ENCODE measurements at places on chromosomes 2 and 18. TPM values are rescaled to one million over a fixed set of nuclear protein-coding genes. Genes with fewer than 3 reads are reported as not detected.

- H3K4me3 ChIP-seq, result peak overlapping the region; percentile 97
- no peaks in the 10 kb centered on the region for H3K27me3 ChIP-seq
- no peaks in the 10 kb centered on the region for H3K36me3 ChIP-seq
- DNase-seq, result no peak
- H3K4me1 ChIP-seq, result no peaks in the 10 kb centered on the region
These were observed 528 bp upstream of the PPP4R3B start for GRCh38 chr2:55618025-55618274.

- H3K4me1 ChIP-seq, result no peaks in the 10 kb centered on the region
- H3K27me3 ChIP-seq, result no peaks in the 10 kb centered on the region
- H3K27ac ChIP-seq, result no peak overlapping the region
- DNase-seq, result no peak
- no peaks in the 10 kb centered on the region for H3K36me3 ChIP-seq
These were observed 586.0 kb upstream of the VRK2 start for GRCh38 chr2:57460396-57461276.

DNA sequence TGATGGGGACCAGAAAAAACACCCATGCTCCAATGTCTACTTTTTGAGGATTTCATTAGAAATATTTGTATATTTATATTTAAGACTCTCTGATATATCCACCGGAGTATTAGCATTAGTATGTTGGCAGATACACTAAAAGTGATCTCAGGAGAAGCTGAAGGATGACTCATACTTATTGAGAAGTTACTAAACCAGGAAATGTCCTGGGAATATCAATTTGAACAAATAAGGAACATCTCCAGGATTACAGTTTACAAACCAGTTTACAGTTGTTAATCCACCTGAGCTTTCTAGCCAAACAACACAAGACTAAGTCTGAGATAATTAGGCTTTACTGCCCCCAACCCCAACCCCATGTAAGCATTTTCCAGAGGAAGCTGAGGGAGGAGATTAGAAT, 16.1 kb upstream of the DPP4 start:
- no peak for DNase-seq
- no peaks in the 10 kb centered on the region for H3K36me3 ChIP-seq
- H3K27me3 ChIP-seq, result no peaks in the 10 kb centered on the region
- no peaks in the 10 kb centered on the region for H3K4me1 ChIP-seq
- no peak overlapping the region for H3K4me3 ChIP-seq

- H3K4me3 ChIP-seq, result no peak overlapping the region
- H3K36me3 ChIP-seq, result no peaks in the 10 kb centered on the region
- no peaks in the 10 kb centered on the region for H3K4me1 ChIP-seq
- peak overlapping the region; percentile 57 for H3K27ac ChIP-seq
These were observed 171.3 kb upstream of the PGAP1 start for GRCh38 chr2:197097578-197098366.

DNA sequence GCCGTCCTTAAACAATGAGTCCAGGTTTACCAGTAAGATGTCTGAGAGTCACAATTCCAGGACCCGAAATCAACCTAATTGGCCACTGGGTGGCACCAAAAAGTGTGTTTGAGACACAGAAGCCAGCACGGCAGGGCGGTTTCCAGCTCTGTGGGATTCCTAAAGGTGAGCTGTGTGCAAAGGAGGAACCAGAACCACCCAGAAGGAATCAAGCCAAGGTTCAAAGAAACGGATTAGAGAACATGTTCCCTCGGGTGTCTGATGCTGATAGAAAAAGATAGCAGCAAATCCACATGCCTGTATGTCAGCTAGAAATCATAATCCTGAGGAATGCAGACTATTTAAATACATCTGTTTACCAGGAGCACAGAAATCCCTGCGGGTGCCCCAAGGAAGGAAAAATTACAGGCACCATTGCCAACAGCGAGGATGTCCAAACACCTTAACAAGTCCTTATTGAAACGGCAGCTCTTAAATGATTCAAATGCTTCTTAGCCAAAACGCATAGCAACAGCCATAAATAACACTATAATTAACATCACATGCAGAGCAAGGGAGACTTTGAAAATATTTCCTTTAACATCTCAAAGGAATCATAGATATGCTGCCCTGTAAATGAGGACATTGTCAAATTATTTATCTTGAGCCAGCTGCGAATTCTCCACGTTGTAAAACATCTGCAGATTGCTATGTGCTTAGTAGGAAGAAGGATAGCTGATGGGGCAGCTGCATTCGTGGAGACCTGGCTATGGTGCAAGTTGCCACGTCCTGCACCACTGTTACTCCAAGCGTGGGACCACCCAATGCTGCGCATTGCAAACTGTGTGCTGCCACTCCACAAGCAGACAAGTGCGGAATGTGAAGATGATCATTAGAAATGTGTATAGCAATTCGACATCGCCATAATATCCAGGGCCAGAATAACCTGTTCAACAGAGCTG, 318.7 kb upstream of the NCKAP5 start:
- H3K4me1 ChIP-seq, result peaks cover 7% of the 10 kb centered on the region
- H3K27ac ChIP-seq, result peak overlapping the region; percentile 74
- peak; percentile 70 for DNase-seq
- H3K4me3 ChIP-seq, result no peak overlapping the region
- H3K36me3 ChIP-seq, result no peaks in the 10 kb centered on the region
- no peaks in the 10 kb centered on the region for H3K27me3 ChIP-seq

GRCh38 chr18:32454593-32454992, 16.1 kb downstream of the GAREM1 start:
- H3K27ac ChIP-seq, result peak overlapping the region; percentile 7
- no peak overlapping the region for H3K4me3 ChIP-seq
- H3K27me3 ChIP-seq, result no peaks in the 10 kb centered on the region
- DNase-seq, result no peak

- no peak for DNase-seq
- no peak overlapping the region for H3K4me3 ChIP-seq
- no peaks in the 10 kb centered on the region for H3K27me3 ChIP-seq
- no peaks in the 10 kb centered on the region for H3K4me1 ChIP-seq
- H3K27ac ChIP-seq, result no peak overlapping the region
These were observed 249.3 kb downstream of the CYP26B1 start for GRCh38 chr2:71898375-71898774.

- H3K36me3 ChIP-seq, result no peaks in the 10 kb centered on the region
- no peak overlapping the region for H3K27ac ChIP-seq
- H3K27me3 ChIP-seq, result no peaks in the 10 kb centered on the region
- H3K4me3 ChIP-seq, result no peak overlapping the region
- DNase-seq, result no peak
These were observed 45.1 kb upstream of the TBR1 start for GRCh38 chr2:161370981-161371380.

DNA sequence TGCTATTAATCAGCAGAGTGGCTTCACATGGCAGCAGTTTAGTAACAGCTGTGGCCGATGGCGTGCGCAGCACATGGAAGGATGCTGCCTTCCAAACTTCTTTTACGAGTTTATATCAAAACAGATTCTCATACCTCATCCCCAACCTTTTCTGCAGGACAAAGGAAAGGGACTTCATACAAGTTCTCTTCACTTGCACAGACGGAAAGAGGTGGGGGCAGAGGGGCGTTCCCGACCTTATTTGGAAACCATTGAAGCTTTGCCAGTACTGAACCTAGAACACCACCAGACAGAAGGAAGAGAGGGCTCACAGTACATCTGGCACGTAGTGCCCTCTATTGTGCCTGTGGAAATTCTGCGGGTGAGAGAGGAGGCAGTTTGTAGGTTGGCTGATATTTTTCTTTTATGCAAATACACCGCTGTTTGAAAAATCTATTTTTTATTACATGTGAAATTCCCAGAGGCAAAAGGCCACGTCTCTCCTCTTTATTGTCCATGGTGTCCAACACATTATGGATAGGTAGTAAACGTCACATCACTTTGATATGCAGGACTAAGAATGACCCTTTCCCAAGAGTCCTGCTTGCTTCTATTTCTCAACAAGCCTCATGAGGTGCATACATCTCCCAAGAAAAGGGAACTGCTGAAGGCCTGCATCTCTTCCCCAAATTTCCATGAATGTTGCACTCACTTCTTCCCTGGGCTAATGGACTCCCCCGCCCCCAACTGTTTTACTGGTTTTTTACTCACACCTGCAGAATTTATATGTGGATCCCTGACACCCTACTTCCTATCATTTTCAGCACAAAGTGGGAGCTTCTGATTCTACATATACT, 31.3 kb downstream of the COLEC12 start:
- H3K36me3 ChIP-seq, result no peaks in the 10 kb centered on the region
- no peak overlapping the region for H3K4me3 ChIP-seq
- H3K27me3 ChIP-seq, result no peaks in the 10 kb centered on the region
- no peak overlapping the region for H3K27ac ChIP-seq

- no peak for DNase-seq
- H3K4me3 ChIP-seq, result no peak overlapping the region
- no peaks in the 10 kb centered on the region for H3K27me3 ChIP-seq
- H3K27ac ChIP-seq, result no peak overlapping the region
- no peaks in the 10 kb centered on the region for H3K4me1 ChIP-seq
These were observed 143.7 kb downstream of the MYO5B start for GRCh38 chr18:50051288-50051687.

GRCh38 chr18:49813069-49813318, 339 bp downstream of the ACAA2 start:
- H3K4me1 ChIP-seq, result no peaks in the 10 kb centered on the region
- no peaks in the 10 kb centered on the region for H3K27me3 ChIP-seq
- peak overlapping the region; percentile 86 for H3K4me3 ChIP-seq
- DNase-seq, result peak; percentile 71
- H3K27ac ChIP-seq, result peak overlapping the region; percentile 95

DNA sequence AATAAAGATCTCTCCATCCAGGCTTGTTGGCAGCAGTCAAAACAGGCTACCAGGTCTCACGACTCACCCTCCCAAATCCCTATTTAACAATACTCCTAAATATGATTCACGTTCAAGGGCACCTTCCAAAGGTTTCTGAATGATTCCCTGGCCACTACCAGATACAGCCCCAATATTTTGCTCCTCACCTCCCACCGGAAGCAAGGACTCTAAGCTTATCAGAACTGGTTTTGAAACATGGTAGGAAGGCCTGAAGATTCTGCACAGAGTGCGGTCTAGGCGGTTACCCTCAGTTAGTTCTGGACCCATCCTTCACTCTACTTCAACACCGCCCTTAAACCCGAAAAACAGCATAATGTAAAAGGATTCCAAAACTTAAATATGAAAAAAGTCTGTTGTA, 5.2 kb downstream of the PPP4R1 start:
- H3K27ac ChIP-seq, result peak overlapping the region; percentile 23
- H3K4me1 ChIP-seq, result peaks cover 31% of the 10 kb centered on the region
- H3K4me3 ChIP-seq, result no peak overlapping the region
- DNase-seq, result no peak

GRCh38 chr18:41731884-41732283, 223.2 kb upstream of the PIK3C3 start:
- H3K27ac ChIP-seq, result no peak overlapping the region
- DNase-seq, result no peak
- H3K4me3 ChIP-seq, result no peak overlapping the region
- no peaks in the 10 kb centered on the region for H3K4me1 ChIP-seq

- no peak overlapping the region for H3K4me3 ChIP-seq
- peak; percentile 62 for DNase-seq
- no peak overlapping the region for H3K27ac ChIP-seq
- no peaks in the 10 kb centered on the region for H3K36me3 ChIP-seq
These were observed 32.3 kb downstream of the CYP26B1 start for GRCh38 chr2:72115110-72116080.

- H3K27me3 ChIP-seq, result no peaks in the 10 kb centered on the region
- H3K4me1 ChIP-seq, result no peaks in the 10 kb centered on the region
- H3K4me3 ChIP-seq, result no peak overlapping the region
- no peak for DNase-seq
- H3K27ac ChIP-seq, result no peak overlapping the region
These were observed 912.7 kb downstream of the CPS1 start for GRCh38 chr2:211468877-211469663.

- H3K4me3 ChIP-seq, result no peak overlapping the region
- no peaks in the 10 kb centered on the region for H3K4me1 ChIP-seq
- no peaks in the 10 kb centered on the region for H3K27me3 ChIP-seq
- DNase-seq, result no peak
- no peak overlapping the region for H3K27ac ChIP-seq
These were observed 337.3 kb downstream of the OSR1 start for GRCh38 chr2:19021100-19021476.

DNA sequence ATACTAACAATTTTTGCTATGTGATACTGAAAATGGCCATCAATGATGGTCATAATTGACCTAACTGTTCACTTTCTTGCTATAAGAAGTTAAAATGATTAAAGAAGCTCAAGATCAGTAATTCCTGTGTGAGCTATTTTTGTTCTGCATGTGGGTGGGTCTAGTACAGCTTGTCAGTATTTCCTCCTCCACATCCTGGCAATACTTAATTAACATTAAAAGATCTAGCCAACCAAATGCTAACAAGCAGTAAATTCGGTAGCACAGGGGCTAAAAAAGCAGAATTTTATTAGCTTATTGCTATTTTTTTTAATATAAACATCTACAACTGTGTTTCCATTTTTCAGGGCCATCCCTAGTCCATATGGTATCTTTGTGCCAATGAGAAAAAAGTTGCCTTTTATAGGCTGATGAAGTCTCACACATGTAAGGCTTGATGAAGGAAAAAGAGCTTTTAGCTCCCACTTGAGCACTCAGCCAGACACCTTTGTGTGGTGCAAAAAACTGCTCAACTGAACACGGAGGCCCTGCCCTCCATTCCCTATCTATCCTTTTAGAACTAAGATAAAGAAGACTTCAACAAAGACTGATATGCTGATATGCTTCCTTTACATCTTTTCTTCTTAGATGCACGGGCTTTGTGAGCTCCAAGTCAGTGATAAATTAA, 4.9 kb upstream of the PNO1 start:
- no peak overlapping the region for H3K27ac ChIP-seq
- no peaks in the 10 kb centered on the region for H3K27me3 ChIP-seq
- H3K4me1 ChIP-seq, result no peaks in the 10 kb centered on the region
- H3K36me3 ChIP-seq, result no peaks in the 10 kb centered on the region

DNA sequence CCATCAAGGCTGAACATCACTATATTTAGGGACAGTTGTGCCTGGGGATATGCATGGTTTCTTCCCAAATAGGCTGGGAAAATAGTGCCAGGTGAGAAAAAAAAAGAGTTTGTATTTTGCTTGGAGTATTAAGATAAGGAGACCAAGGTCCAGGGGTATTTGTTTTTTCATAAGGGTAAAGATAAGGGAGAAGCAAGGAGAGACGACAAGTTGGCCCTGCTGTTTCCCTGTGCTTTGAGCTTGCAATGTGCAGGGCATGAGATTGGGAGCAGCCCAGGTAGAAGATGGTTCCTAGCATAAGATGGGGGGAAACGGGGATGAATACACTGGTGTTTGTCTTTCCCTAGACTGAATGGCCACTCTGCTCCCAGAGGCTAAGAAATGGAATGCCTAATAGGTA, 8.8 kb upstream of the GPR39 start:
- no peak overlapping the region for H3K4me3 ChIP-seq
- no peaks in the 10 kb centered on the region for H3K36me3 ChIP-seq
- H3K27ac ChIP-seq, result no peak overlapping the region
- DNase-seq, result no peak
- H3K4me1 ChIP-seq, result no peaks in the 10 kb centered on the region
- no peaks in the 10 kb centered on the region for H3K27me3 ChIP-seq

Gene IL1F10
- not detected for total RNA-seq

Gene NXPH2
- total RNA-seq, result not detected

Gene CXCR1
- not detected for total RNA-seq

Gene FAM124B
- 1.8 TPM for total RNA-seq

Gene SPDYA
- total RNA-seq, result 2.2 TPM

Gene C2orf72
- total RNA-seq, result not detected

Gene PDCD1
- total RNA-seq, result 0.36 TPM

Gene KCNG3
- total RNA-seq, result 0.82 TPM

Gene KLHL41
- 1.5 TPM for total RNA-seq

Gene TMEM163
- 2.3 TPM for total RNA-seq

Gene ZNF396
- total RNA-seq, result 1.9 TPM

Gene USP40
- 23.4 TPM for total RNA-seq

Gene SF3B1
- total RNA-seq, result 475 TPM

Gene EPC2
- 31.4 TPM for total RNA-seq

Gene SULT1C2
- not detected for total RNA-seq

Gene CAPN14
- total RNA-seq, result 0.16 TPM
